ENCODE measurements at places on chromosomes 3 and 15.
A peak's percentile ranks its signal among the peaks of the same experiment; 100 is the strongest.

- DNase-seq = no peak
Observed at GRCh38 chr15:63226155-63226883, 36.9 kb downstream of the RAB8B start.

GRCh38 chr15:24318981-24319380 lies 356.6 kb upstream of the NPAP1 start:
- DNase-seq = no peak

DNA sequence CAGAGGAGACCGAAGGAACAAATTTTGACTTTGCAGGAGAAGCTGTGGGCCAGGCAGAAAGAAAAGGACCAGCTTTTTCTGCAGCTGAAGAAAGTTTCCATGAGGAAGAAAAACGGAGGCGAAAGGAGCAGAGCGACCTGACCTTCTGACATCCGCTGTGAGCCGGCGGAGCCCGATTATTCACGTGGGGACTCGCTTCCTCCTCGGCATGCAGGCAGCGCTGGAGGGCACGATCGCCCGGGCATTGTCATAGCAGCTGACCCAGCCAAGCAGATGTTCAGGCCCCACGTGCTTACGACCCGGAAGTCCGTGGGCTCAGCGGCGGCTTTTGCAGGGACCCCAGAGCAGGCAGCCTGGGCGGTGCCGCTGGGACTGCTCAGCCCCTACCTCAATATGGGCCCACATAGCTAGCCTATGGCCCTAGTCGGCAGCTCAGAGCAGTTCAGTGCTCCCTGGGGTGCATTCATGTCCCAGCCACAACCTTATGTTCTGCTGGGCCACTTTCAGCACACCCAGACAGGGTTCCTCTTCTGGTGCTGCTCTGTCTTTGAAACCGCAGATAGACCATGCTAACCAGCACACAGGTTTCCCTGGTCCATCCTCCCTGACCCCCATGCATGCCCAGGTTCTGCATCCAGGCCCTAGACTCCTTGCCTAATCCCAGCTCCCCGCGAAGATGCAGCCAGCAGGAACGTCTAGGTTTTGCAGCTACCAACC lies 10.5 kb upstream of the EIF4A2 start:
- DNase-seq = no peak

DNA sequence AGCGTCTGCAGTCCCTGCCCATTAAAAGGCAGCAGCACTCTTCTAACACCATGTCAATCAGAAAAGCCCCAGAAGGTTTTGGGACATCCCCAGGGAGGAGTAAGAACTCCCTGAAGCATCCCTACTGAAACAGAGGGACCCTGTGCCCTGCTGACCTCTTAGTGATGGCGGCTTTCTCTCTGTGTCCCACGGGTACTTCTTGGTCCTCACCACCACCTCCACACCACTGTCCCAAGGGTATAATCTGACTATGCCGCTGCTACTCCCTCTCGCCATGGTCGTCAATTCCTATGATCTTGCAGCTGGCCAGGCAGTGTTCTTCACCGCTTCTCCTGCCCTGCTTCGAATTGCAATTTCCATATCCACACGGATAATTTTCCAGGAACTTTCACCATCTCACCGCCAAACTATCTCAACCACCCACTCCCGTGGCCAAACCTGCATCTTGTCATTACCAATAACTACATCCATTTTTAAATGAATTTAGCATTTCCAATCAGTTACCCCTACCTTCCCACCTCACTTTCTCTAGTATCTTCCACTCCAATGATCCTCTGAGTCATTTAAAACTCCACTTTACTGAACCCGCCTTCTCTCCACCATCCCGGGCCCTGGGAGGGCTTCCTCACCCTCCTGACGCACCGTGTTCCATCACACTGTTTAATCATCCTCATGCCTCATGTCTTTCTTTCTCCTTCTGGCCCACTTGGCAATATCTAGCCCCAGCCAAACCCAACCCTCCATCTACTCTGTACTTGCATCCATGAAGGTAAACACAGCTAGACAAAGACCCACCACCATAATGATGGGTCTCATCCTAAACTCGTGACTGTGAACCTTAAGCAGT lies 23.7 kb downstream of the PRR23E start:
- DNase-seq = peak; percentile 62

GRCh38 chr3:140597792-140598191 lies 80.1 kb upstream of the TRIM42 start:
- no peak for DNase-seq

GRCh38 chr15:56837273-56837672 lies 81.2 kb upstream of the TCF12 start:
- DNase-seq = no peak

DNA sequence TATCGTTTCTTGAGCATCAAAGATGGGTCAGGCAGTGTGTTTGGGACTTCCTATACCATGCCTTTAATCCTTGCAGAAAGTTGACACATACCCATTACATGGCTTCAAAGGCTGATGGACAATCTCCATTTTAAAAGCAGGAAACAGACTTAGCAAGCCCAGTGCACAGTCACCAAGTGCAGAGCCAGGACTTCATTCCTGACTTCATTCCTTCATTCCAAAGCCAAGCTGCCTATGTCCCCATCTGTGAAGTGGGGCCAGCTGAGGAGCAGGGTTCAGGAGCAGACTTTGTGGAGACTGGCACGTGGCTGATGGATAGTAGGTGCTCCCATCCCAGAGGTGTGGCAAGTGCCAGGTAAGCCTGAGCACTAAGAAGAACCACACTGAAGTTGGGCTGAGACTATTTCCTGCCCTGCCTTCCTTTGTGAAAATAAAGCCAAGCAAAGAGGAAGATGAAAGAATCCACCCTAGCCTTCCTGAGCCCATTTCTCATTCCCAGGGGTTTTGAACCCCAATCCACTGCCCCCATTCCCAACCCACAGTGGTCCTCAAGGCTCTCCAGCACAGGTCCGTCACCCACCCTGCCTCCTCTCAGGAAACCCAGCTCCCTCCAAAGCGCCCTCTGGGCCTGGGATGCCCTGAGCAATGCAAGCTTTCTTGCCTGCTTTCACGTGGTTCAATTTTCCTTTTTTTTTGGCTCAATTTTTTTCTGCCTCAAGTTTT lies 1.8 kb downstream of the CX3CR1 start:
- DNase-seq = no peak

DNA sequence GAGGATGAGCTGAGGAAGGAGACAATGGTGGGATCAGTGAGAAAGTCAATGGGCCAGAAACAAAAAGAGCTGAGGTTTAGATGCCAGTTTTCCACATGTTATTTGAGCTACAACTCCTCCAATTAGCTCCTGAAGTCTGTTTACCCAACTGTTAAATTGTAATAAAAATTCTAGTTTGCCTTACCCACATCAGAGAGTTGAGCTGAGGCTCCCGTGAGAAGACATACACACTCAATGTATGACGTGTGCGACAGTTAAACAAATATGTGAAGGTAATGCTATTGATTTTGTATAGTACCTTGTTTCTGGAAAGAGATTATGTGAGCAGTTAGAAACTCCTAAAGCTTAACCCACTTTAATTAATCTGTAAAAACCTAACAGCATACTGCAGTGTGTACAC lies 318.1 kb upstream of the GRM7 start:
- no peak for DNase-seq

DNA sequence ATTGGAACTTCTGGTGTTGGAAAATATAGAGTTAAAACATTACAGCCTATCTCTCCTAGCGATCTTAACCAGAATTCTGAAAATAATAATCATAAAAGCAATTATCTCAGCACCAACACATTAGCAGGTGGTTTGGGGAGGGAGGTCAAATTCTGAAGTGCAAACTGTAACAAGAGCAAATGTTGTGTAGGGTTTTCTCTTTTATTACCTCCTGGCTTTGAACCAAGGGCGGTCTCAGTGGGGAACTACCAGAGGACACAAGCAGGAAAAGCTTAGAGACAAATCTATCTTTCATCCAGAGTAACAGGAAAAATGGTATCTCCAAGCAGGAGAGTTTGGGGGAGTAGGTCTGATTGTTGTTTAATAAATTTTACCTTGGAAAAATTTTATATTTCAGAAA lies 5.5 kb upstream of the ARRDC4 start:
- no peak for DNase-seq

GRCh38 chr15:39361497-39361896 lies 219.4 kb upstream of the THBS1 start:
- DNase-seq = no peak

DNA sequence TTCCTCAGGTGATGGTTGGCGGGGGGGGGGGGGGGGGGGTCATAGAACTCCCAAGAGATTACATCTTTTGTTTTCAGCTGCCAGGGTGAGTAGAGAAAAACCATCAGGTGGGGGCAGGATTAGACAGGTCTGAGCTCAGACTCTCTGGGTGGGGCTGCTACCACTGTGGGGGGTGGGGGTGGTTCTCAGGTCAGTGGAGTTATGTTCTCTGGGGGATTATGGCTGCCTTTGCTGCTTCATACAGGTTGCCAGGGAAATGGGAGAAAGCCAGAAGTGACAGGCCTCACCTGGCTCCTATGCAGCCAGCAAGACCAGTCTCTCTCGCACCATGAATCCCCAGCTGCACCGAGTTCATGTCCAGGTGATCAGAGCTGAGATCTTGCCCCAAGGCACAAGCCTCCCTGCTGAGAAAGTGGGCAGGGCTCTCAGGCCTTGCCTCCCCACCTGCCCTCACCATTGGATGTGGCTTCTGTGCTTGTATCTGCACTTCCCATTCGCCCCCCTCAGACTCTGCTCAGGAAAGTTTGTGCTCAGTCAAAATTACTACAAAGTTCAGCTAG lies 828.1 kb downstream of the MCTP2 start:
- DNase-seq = no peak

GRCh38 chr3:110903771-110904519 lies 167.7 kb upstream of the NECTIN3 start:
- no peak for DNase-seq

GRCh38 chr15:22884344-22884743 lies 45.9 kb downstream of the NIPA2 start:
- DNase-seq = no peak

DNA sequence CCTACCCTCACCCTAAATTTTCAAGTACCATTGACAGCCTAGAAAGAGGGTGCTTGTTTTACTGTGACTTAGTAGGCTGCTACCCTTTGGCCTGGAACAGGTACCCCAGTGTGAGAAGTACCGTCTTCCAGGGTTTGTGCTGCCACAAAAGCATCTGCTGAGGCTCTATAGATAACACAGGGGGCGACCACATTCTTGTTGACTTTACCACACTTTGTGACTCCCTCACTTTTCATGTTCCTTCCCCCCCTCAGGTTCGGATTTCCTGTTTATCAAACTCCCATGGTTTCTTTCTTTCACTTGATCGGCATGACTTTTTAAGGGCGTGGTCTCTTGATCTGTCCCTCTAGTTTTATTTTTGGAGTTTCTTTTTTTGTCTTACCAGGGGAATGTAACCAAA lies 23.5 kb downstream of the EXOG start:
- DNase-seq = no peak

DNA sequence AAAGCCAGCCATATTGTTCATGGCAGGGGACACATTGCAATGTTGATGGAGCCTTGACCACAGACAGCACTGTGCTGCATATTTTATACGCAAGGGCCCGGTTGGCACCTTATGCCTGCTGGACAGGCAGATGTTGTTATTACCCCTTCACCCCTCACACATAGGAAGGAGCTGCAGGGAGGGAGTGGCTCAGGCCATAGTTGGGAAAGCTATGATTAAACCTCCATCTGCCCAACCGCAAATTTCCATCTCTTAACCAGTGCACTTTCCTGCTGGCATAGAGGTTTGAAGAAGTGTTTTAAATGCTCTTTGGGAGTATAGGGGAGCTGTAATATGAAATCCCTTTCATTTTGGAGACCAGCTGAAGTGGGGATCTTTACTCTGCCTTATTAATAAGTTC lies 224.7 kb downstream of the CACNA2D3 start:
- DNase-seq = no peak

- DNase-seq = no peak
Observed at GRCh38 chr15:95176794-95177577, 945.6 kb downstream of the MCTP2 start.

- DNase-seq = no peak
Observed at GRCh38 chr15:56831467-56832005, 86.9 kb upstream of the TCF12 start.

GRCh38 chr3:50401978-50402595 lies 42.8 kb upstream of the TMEM115 start:
- no peak for DNase-seq

- DNase-seq = peak; percentile 31
Observed at GRCh38 chr3:4350789-4351163, 47.6 kb downstream of the SETMAR start.

Data from GM12878 (cell line).